ENCODE measurements at places on chromosomes 4 and X.

- no peaks in the 10 kb centered on the region for H3K27me3 ChIP-seq
- no peak overlapping the region for H3K27ac ChIP-seq
- DNase-seq, result no peak
- no peaks in the 10 kb centered on the region for H3K36me3 ChIP-seq
- H3K4me1 ChIP-seq, result no peaks in the 10 kb centered on the region
These were observed 59.2 kb downstream of the GLUD2 start for GRCh38 chrX:121106484-121107235.

DNA sequence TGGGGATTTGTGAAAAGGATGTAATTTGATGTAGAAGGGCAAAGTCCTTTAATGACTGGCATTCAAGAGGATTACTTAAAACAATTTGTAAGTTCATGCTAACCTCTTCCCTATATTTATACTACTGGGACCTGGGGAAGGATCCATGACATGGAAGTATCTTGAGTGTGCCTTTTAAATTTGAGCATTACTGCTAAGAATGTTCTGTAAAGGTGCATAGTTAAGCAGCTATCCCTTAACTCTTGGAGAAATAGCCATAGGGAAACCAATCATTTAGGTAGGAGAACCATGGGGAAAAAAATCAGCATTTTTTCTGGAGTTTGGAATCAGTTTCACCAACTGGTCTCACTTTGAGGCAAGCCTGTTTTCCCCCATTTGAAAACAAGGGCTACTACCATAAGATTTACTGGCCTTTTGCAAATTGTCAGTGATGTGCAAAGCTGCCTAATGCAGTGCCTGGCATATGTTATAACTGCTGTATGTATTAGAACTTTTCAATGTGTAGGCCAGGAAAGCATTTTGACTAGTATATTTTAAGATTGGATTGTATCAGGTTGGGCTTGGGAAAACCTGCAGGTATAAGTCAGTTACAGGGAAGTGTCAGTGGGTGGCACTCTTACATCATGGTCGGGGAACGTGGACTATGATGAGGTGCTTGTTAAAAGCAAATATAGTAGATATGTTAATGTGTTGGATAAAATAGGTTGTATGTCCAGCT, 72.1 kb downstream of the PRSS12 start:
- peak overlapping the region; percentile 100 for H3K4me3 ChIP-seq
- H3K27me3 ChIP-seq, result no peaks in the 10 kb centered on the region
- peaks cover 15% of the 10 kb centered on the region for H3K4me1 ChIP-seq

GRCh38 chr4:166078383-166078782, 205.3 kb downstream of the TLL1 start:
- no peaks in the 10 kb centered on the region for H3K27me3 ChIP-seq
- peak; percentile 68 for DNase-seq
- no peak overlapping the region for H3K4me3 ChIP-seq
- H3K36me3 ChIP-seq, result no peaks in the 10 kb centered on the region
- peaks cover 34% of the 10 kb centered on the region for H3K4me1 ChIP-seq
- H3K27ac ChIP-seq, result no peak overlapping the region

DNA sequence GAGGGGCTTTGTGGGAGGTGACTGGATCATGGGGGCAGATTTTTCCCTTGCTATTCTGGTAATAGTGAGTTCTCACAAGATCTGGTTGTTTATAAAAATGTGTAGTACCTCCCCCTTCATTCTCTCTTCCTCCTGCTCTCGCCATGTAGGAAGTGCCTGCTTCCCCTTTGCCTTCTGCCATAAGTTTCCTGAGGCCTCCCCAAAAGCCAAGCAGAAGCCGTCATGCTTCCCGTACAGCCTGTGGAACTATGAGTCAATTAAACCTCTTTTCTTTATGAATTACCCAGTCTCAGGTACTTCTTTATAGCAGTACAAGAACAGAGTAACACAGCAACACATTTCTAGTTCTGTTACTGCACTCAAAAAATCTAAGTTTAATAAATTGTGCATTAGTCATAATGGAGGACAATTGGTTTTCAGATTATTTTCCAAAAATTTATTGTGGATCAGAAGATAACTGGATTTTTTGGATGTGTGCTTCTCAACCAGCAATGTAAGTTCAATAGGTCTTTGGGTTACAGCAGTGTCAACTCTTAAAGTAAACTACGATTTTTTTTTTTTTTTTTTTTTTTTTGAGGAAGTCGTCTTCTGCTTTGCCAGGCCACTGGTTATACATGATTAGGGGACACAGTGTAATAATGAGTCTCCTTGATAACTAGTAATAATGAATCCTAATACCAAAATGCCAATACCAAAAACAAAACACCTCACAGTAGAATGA, 69.9 kb downstream of the CHIC2 start:
- no peaks in the 10 kb centered on the region for H3K27me3 ChIP-seq
- H3K36me3 ChIP-seq, result no peaks in the 10 kb centered on the region
- no peak for DNase-seq
- H3K4me3 ChIP-seq, result no peak overlapping the region

DNA sequence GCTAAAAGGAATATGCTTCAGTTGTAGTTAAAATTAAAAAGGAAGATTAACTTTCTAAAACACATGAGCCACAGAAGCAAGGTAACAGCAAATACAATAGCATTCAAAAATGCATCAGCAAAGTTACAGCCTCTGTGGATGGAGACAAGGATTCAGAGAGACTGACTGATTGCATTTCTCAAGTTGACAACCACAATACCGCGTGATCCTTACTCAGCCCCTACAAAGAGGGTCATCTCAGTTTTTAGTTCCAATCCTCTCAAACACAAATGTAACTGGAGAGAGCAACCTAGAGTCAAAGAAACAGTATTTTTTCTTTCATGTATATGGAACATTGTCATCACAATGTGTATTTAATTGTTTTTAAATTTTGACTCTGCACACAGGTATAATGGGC, 14.2 kb upstream of the C1QTNF7 start:
- H3K4me3 ChIP-seq, result no peak overlapping the region
- H3K27ac ChIP-seq, result no peak overlapping the region
- peaks cover 21% of the 10 kb centered on the region for H3K27me3 ChIP-seq
- no peak for DNase-seq
- H3K4me1 ChIP-seq, result no peaks in the 10 kb centered on the region

GRCh38 chrX:68204521-68205038, 228.7 kb downstream of the OPHN1 start:
- H3K27me3 ChIP-seq, result no peaks in the 10 kb centered on the region
- no peak overlapping the region for H3K27ac ChIP-seq
- H3K4me3 ChIP-seq, result no peak overlapping the region
- no peak for DNase-seq
- no peaks in the 10 kb centered on the region for H3K4me1 ChIP-seq
- H3K36me3 ChIP-seq, result no peaks in the 10 kb centered on the region

- no peaks in the 10 kb centered on the region for H3K27me3 ChIP-seq
- DNase-seq, result no peak
- no peak overlapping the region for H3K27ac ChIP-seq
- H3K4me1 ChIP-seq, result peaks cover 5% of the 10 kb centered on the region
- no peaks in the 10 kb centered on the region for H3K36me3 ChIP-seq
These were observed 5.9 kb upstream of the STIM2 start for GRCh38 chr4:26854701-26855100.

- H3K4me1 ChIP-seq, result peaks cover 38% of the 10 kb centered on the region
- peaks cover 6% of the 10 kb centered on the region for H3K36me3 ChIP-seq
- H3K27ac ChIP-seq, result peak overlapping the region; percentile 87
- DNase-seq, result no peak
These were observed 575 bp downstream of the RCHY1 start for GRCh38 chr4:75513526-75514130.

GRCh38 chrX:24396931-24397279, 36.5 kb downstream of the SUPT20HL1 start:
- no peak overlapping the region for H3K4me3 ChIP-seq
- no peak overlapping the region for H3K27ac ChIP-seq
- no peaks in the 10 kb centered on the region for H3K4me1 ChIP-seq
- no peak for DNase-seq
- H3K27me3 ChIP-seq, result 0 out of 2 replicates have a peak, but pooled peaks cover 14% of the 10 kb centered on the region

DNA sequence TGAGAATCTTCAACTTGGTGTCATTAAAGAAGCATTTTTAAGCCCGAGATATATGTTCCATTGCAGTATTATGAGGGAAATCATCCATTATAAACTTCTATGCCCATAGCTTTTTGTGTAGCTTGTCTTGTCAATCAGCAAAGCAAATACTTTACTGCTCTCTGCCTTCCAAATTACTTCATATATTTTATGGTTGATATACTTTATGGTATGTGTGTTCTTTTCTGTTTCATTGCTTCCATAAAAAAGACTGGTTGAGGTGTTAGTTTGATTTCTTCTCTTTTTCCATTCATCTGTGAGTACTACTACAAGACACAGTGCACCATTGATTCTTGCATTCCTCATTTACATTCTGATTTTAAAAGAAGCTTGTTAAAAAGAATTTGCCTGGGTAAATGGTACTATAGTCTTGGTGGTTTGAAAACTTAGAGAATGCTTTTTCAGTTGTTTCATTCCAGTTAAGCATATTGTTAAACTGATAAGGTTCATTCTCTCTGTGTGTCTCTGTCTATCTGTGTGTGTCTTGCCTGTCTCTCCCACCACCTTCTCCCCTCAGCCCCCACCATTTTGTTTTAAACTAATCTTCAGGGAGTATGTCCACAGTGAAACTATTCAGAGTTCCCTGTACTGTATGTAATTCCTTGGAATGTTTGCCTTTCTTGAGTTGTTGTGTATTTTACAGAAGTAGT, 27.1 kb downstream of the STAG2 start:
- H3K36me3 ChIP-seq, result no peaks in the 10 kb centered on the region
- H3K4me1 ChIP-seq, result peaks cover 20% of the 10 kb centered on the region
- DNase-seq, result peak; percentile 18
- no peak overlapping the region for H3K4me3 ChIP-seq
- no peaks in the 10 kb centered on the region for H3K27me3 ChIP-seq
